Endodermal cell (in vitro differentiated cells): ENCODE measurements at places on chromosomes 16 and 17.

GRCh38 chr17:77453613-77454241 is 313.0 kb downstream of the SEC14L1 start:
- no peak for DNase-seq

DNA sequence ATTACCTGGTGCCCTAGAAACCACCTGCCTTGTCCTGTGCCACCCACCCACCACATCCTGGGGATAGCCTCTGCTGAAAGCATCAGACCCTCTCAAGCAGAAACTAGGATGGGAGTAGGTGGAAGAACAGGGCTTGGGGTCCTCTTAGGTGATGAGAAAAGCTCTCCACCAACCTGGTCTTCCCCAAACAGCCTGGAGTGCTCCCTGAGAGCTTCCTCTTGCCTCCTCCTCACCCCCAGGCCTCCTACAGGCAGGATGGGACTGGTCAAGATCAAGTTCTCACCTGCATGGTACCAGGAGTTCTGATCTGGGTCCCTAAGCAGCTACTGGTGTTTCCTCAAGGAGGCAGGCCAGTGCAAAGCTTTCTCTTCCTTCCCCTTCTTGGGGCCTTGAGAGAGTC is 15.4 kb downstream of the WNT9B start:
- peak; percentile 40 for DNase-seq

DNA sequence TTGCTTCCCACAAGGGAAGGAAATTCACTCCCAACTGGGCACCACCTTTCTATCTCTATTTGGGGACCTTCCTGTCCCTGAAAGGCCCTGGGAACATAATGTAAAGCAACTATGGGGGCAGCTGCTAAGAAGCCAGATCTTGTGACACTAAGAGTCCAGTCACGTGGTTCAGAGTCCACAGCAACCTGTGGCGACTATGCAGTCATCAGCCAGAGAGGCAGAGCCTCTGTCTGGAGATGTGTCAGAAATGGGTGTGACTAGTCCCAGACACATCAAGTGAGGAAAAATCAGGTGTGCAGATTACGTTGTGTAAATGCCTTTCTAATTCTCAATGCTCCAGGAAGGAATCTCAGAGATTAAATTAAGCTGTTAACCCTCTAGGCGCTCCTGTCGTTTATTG is 26.6 kb upstream of the SKAP1 start:
- peak; percentile 82 for DNase-seq

- peak; percentile 52 for DNase-seq
These were observed 5.6 kb downstream of the DUXB start for GRCh38 chr16:75695708-75696107.

DNA sequence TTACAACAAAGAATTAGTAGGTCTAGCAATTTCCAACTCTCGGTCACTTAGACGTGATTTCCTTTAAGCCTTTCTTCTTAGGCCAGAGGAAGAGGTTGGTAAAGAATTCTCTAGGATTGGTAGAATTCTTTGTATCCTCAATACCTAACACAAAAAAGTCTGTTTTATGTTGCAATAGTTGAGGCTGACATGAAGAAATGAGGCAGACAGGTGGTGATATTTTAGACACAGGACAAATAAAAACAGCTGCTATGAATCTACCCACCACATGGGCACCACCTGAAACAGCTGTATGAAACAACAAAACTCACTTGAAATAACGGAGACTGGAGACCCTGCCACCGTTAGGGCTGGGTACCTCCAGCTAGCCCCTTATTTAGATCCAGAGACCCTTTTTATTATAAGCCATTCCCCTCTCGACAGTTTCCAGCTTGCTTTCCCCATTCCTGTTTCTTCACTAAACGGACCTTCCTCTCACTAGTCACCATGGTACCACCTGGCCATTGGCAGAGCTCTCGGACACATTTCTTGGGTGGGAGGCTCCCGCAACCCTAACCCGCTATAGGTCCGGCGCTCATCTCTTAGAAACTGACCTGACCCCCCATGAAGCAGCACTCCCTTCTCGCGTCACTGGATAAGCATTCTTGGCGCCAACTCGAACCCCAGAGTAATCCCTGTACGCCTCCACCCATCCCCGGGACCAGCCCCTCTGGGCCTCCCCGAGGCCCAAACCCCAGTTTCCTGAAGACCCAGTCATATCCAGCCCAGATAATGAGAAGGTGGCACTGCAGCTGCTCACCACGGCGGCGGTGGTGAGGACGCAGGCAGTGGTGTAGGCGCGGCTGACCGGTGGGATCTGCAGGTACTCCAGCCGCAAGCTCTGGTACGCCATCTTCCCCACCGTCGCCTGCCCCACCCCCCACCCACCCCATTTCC is at the start of gene DERL2:
DERL2 (minus strand) TSS at position 909 of the 936 bp plus-strand sequence; CDS start at position 892, 17 bp downstream.
- DNase-seq, result no peak

GRCh38 chr17:66786107-66786506 is 48.8 kb upstream of the CACNG5 start:
- peak; percentile 45 for DNase-seq

DNA sequence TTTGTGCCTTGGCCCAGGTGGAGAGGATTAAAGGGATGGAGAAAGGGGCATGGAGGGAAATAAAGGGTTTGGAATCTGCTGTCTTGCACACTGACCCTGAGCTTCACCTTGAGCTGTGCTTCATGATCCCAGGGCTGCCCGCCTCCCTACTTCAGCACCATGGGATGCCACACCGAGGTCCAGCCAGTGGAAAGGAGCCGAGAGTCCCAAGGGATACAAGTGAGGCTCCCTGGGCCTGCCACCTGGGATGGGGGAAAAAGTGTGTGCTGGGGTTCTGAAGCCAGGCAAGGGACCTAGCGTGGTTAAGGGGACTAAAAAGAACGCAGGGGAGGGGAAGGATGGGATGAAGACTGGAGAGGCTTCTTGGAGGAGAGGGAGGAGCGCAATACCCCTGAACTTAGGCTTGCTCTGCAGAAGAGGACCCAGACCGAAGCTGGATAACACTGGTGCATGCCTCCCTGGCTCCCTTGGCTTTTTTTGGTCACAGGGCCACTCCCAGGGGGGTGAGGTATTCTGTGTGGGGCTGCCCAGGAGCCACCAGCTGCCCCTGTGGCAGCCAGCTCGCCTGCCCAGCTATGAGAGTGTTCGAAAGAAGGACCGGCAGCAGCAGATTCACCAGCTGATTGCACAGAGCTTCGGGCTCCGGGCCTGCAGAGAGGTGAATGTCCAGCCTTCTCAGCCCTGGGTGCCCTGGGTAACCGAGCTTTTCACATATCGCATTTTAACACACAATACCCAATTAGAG is 7.2 kb downstream of the MRPL27 start:
- no peak for DNase-seq

DNA sequence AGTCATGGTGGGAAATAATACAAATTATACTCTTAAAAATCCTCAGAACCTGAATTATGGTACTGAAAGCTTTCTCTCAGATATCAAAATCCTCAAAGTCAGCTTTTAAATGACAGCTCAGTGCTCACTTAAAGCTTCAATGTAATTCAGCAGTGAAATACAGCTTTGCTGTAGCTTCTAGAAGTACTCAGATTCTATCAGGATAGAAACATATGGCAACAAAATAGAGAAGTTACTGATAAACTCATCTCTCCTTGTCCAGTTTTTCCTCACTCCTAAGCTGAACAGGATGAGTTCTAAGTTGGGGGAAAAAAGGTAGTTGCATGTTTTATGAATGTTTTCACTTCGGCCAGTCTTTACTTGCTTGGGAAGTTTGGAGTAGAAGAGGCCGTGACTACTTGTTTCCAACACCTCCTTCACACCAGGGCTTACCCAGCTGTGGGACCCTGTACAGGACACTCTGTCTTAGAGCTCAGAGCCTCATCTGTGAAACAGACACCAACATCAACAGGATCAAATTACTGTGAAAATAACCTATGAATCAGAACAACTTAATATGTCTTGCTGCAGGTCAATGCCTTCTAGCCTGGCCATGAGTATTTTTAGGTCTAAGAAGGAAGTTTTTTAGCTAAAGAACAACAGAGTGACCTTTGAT is 30.2 kb downstream of the OGFOD1 start:
- DNase-seq, result no peak

DNA sequence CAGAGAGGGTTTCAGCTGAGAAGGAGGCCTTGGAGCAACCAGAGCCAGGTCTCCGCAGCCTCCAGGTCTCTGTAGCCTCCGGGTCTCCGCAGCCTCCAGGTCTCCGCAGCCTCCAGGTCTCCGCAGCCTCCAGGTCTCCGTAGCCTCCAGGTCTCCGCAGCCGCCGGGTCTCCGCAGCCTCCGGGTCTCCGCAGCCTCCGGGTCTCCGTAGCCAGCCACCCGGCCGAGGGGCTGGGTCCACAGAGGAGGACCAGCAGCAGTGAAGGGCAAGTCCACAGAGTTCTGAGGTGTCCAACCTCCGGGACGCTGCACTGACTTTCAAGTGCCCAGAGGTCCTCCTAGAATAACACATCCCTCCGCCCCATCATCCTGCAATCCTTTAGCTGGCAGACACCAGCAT is 221.0 kb downstream of the RBFOX3 start:
- DNase-seq, result no peak

DNA sequence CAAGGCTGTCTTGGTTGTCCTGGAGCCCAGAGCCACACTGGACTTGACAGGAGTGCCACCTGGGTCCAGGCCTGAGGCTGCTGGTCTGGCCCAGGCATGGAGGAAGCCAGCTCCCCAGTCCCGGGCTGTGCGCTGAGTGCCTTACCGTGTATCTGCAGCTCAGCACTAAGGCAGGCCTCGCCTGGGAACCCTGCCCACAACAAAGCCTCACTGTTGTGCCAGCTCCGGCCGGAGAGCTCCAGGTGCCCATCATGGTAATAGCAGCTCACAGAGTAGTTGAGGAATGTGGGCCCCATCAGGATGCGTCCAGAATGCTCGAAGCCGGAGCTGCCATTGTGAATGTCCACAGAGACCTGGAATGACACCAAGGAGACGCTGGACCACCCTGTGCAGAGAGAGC is 72.2 kb downstream of the RMI2 start:
- no peak for DNase-seq

DNA sequence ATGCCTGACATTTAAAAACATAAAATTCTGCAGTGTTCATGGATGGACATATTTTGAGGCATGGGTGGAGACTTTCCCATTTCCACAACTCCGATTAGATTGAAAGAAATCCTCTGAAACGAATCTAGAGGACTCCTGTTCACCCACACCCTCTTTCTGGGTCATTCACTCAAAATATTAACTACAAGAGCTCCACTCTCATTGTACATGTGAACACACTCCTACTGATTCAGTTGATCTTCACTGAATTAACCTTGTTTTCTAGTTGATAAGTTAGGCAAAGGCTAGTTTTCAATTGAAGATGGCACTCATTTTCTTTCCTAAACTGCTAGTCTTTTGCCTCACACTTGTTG is 44.1 kb downstream of the GRB7 start:
- DNase-seq, result no peak
